PC-3 (cell line): ENCODE measurements at places on chromosomes 3 and 15.

- peak; percentile 73 for DNase-seq
Measured at GRCh38 chr3:192597506-192597905, 129.8 kb downstream of the FGF12 start.

DNA sequence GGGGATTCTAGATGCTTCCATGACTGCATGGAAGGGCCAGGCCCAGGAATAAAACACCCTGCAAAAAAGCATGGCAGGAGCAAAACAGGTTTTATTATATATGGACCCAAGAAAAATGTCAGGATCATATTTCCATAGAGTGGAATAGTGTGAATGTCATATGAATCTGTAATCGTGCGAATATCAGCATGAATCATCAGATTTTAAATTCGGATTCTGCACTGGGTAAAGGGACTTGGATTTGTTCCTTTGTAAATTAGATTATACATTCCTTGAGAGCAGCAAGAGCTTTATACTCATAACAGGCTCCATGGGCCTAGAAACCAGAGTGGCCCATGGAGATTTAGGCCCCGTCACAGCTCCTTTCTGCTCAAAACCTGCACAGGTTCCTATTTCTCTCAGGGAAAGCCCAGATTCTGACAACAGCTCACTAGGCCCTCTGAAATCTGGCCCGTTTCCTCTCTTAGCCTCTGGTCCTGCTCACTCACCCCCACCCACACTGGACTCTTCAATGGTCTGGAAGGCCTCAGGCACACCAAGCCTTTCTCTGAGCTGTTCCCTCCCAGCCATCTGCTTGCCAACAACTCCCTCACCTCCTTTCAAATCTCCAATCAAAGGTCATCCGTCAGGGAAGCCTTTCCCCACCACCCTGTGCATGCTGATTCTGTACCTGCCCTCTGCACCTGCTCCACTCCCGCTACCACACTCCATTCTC is 76.0 kb downstream of the FEM1B start:
- DNase-seq = peak; percentile 82

DNA sequence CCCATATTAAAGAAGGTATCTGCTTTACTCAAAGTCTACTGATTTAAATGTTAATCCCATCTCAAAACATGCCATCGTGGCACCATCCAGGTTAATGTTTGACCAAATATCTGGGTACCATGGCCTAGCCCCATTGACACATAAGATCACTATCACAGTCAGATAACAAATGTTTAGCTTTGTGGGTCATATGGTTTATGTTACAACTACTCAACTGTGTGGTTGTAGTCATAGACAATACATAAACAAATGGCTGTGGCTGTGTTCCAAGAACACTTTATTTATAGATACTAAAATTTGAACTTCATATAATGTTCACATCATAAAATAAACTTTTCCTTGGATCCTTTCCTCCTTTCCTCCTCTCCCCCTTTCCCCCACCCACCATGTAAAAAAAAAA is 9.8 kb upstream of the SNRPN start:
- peak; percentile 46 for DNase-seq

DNA sequence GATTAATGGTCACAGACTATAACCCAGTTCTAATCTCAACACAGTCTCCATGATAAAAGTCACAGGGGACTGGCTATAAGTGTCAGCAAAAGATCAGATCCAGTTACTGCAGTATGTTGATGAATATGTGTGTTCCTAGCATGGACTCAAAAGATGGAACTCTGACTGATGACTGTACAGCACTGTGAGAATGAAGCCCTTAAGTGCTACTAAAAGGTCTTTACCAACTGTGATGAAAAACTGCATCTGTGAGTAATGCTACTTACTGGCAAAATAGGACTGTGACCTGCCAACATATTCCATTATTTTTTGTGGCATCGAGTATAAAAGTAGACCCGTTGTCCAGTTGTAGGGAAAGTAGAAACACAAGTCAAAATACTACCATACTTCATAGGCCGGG is 284.2 kb downstream of the ROBO2 start:
- DNase-seq = no peak

DNA sequence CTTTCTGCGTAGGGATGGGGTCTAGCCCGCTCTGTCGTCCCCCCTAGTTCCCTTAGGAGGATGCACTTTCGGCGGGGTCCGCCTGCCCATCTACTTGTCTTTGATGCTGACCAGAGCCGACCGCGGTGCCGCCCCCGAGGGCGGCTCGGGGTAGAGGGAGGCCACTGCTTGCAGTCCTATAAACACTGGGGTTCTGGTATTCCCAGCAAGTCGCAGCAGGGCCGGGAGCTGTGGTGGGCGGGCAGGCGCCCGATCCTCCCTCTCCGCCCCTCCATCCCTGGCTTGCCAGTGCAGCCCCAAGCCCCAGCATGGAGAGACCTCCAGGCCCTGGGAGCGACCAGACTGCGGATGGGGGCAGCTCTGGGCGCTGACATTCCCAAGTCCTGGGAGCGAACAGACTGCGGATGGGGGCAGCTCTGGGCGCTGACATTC is 830 bp downstream of the SEMA4B start:
- no peak for DNase-seq

DNA sequence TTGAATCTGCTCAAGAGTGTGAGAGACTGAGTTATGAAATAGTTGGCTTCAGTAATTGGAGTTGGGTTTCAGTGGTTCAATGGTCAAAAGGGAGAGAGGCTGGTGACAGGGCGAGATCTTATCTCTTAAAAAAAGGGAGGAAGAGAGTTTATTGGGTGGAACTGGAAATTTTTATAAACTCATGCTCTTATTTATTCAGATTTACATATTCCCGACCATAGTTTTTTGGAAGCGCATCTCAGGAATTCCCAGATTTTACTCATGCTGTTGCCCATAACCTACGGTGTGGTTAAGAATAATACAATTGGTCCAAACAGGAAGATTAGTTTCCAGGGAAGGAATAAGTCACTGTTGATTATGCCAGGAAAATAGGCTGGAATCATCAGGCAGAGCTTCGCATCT is 41.4 kb downstream of the CD200 start:
- DNase-seq = no peak

DNA sequence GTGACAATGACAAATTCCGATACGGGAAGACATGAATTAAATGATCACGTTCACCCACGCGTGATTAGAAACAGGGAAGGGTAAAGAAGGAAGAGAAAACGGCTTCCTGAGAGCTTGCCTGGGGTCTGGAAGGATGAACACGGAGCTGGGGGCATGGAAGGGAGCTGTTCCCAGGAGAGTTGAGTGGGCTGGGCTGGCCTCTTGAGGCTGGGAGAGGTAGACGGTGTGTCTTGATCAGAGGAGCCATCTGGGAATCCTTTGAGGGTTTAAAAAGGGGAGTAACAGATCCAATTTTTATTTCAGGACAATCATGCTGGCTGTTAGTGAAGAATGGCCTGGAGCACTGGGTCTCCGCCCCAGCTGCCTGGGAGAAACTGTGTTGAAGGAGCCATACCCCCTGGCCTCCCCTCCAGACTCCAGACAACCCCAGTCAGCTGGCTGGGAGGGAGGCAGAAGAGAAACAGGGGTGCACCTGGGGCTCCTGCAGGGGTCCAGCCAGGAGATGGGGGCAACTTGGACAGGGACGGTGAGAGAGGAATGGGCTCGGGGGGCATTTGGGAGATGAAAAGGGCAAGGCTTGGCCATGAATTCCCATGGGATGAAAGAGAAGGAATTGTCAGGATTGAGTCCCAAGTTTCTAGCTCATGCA is 53.6 kb upstream of the CGNL1 start:
- DNase-seq = no peak

DNA sequence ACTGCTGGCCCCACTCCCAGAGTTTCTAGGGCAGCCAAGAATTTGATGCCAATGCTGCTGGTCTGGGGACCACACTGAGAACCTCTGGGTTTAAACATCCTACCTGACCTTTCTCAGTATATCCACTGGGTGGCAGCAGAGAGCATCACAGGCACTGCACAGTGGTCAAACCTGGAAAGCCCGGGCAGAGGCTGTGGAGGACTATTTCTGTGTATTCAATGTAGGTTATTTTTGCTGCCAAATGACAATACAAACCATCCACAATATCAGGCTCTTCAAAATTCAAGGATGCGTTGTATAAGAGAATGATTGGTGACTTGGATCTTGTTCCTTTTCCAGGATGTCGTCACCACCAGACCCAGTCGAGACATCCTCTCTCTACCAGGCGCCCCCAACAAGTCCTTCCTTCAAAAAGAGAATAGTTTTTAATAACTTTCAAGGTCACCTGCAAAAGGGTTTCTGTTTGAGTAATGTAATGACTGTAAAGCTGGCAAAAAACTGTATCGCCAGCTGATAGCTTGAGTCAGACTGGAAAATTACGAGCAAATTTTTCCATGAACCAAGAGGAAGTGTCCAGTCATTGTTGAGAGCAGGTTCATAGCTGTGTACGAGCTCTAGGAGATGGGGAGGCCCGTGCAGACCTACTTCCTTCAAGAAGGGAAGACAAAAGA is 30.5 kb upstream of the MYZAP start:
- peak; percentile 78 for DNase-seq

GRCh38 chr3:127744875-127745274 is 72.1 kb downstream of the ABTB1 start:
- DNase-seq = no peak

GRCh38 chr3:187931101-187931500 is 185.8 kb upstream of the BCL6 start:
- no peak for DNase-seq

GRCh38 chr3:138888560-138888959 is 53.8 kb upstream of the PIK3CB start:
- DNase-seq = no peak

DNA sequence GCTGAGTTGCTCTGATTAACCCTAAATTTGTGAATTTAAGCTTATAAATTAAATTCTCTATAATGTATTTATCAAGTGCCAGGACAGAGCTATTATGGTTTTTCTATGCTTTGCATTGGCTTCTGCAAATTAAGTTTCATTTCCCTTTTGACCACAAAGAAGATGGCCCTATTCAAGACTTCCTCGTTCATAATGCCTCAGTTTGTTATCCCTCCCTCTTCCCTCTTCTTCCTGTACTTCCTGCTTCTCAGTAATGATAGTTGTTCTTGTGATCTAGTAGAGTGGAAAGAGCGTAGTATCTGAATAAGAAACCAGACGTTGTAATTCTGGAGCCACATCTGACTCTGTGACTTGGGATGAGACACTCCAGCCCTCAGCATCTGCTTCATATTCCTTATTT is 118.7 kb downstream of the CACNA1D start:
- DNase-seq = no peak

DNA sequence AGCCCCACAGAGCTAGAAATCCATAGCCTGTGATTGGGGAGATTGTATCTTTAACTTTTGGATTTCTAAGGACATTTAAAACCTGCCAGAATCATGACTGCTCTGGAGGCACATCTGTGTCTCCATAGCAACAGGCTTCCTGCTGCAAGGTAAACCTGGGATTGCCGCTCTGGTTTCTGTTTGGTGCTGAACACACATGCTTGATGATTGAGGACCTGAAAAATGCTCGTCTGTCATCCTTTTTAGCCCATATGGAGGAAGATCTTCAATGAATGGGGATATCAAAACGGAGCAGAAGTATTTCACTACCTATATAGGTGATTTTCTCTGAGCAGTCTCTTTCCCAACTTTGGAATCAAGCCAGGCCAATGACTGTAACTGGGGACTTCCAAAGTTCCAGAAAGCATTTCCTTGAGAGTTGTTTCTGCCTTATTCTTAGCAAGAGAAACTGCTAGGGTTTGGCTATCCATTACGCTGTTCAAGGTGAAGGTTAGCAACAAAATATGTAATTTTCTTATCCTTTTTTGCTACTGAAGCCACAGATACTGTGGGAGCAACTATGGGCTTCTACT is 96.5 kb upstream of the TNIK start:
- peak; percentile 30 for DNase-seq

DNA sequence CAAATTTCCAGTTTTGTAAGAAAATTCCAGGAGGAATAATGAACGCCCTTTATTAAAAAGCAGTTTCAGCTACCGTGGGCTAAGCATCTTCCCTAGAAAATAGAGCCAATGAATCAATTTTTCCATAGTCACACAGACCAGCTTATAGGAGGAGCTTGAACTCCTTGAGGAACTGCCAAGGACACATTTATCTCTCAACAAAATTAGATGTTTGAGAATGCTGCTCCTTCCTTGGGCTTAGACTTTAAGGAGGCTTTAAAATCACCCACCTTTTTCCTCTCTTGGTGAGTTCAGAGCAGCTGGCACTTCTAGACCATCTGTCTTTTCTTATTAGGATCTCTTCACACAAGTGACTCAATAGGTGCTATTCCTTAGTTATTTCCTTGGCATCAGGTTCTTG is 588.0 kb downstream of the SQOR start:
- DNase-seq = no peak

GRCh38 chr15:91553196-91553854 is 300.2 kb upstream of the SLCO3A1 start:
- DNase-seq = no peak

GRCh38 chr15:67196672-67197363 is 57.6 kb downstream of the AAGAB start:
- DNase-seq = no peak

- no peak for DNase-seq
Measured at GRCh38 chr3:184672335-184672734, 39.5 kb downstream of the MAGEF1 start.

DNA sequence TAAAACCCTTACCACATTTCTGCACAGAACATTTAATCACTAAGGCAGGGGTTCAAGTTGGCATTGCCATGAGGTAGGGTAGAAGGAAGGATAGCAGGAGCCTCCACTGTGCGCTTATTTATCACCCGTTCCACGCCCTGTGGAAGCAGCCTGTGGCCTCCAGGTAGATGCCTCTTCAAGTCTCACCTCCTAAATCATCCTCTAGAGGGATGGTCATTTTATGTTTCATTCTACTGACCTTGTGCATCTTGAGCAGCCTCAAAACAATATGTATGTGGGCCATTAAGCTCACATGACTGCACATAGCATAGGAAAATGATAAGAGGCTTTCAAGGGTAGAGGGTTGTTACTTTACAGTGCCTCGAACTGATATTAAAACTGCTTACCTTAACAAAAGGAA is 546.2 kb downstream of the GRM7 start:
- no peak for DNase-seq

DNA sequence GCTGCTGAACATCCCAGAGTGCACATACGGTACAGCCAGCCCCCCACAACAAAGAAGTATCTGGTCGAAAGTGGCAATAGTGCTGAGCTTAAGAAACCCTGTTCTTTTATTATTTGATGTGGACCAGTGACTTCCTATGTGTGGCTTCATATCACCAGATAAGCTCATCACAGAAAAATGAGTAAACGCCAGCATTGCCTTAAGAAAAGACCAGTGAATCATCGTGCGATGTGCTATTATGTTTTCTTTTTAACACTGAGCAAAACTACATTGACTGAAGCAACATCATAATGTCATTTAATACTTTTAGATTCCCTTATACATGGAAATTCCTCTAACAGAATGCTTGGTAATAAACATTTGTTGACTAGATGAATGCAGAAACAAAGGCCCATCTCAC is 45.2 kb upstream of the ARRDC4 start:
- no peak for DNase-seq

GRCh38 chr3:140113996-140114788 is 179.2 kb downstream of the CLSTN2 start:
- no peak for DNase-seq

DNA sequence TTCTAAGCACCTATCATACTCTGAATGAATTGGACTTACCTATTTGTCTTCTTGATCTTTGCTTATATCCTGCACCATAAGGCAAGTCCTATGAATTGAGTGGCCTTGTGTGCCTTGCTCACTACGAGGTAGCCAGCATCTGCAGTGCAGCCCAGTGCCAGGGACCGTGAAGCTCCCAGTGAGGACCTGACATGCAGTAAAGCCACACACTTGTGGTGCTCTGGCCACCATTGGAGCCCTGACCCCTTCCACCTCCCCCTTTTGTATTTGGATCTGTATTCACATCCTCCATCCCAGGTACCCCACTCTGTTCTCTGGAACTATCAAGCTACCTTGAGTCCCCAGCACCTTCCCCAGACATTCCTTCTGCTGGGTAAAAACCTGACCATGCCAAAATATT is 52.1 kb downstream of the BSN start:
- no peak for DNase-seq
